ENCODE measurements at places on chromosomes 6 and 20.
A peak's percentile ranks its signal among the peaks of the same experiment; 100 is the strongest.

- no peak for DNase-seq
These were observed 214.2 kb downstream of the CDH26 start for GRCh38 chr20:60172346-60172984.

GRCh38 chr6:3407840-3408239 lies 49.0 kb downstream of the SLC22A23 start:
- no peak for DNase-seq

GRCh38 chr6:40439026-40439800 lies 148.0 kb downstream of the LRFN2 start:
- peak; percentile 25 for DNase-seq

- DNase-seq, result peak; percentile 44
These were observed 1.5 kb upstream of the TUBB2B start for GRCh38 chr6:3228771-3229565.

- no peak for DNase-seq
These were observed 286.2 kb downstream of the TFAP2A start for GRCh38 chr6:10128721-10129120.

GRCh38 chr6:74455786-74456185 lies 750.1 kb downstream of the COL12A1 start:
- no peak for DNase-seq

GRCh38 chr6:139062932-139063646 lies 34.5 kb downstream of the ABRACL start:
- no peak for DNase-seq

DNA sequence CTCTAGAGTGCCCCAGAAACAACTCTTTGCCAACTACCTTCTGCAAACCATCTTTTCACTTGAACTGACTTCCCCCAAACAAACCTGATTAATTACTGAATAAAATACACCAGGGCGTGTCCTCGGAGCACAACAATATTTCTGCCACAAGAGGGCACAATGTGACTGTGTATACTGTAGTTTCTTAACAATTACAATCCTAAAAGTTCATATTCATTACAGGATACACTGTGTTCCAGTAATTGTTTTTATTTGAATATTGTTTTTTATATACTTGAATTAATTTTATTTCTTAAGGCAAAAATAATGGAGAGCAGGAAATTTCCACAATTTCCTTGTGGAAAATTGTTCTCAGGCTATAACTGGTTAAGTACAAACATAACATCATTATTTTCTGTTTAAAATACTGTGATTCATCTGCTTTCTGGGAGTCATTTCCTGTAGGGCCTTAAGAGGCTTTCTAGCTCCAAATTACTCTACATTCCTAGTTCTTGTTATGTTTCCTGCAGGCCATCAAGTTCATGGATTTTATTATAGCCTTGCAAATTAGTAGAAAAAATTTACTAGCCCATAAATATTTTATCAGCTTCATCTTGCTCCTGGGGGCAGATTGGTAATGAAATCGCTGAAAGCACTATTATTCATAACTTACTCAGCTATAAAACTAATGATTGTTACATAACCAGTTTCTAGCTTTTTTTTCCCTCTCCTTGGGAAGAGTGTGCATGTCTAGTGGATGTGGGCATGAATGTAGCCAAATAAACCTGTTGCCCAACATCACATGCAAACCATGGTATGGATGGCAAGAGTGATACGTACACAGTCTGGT lies 51.9 kb upstream of the SLC22A16 start:
- peak; percentile 89 for DNase-seq

GRCh38 chr6:14174226-14174625 lies 56.7 kb downstream of the CD83 start:
- DNase-seq, result no peak

DNA sequence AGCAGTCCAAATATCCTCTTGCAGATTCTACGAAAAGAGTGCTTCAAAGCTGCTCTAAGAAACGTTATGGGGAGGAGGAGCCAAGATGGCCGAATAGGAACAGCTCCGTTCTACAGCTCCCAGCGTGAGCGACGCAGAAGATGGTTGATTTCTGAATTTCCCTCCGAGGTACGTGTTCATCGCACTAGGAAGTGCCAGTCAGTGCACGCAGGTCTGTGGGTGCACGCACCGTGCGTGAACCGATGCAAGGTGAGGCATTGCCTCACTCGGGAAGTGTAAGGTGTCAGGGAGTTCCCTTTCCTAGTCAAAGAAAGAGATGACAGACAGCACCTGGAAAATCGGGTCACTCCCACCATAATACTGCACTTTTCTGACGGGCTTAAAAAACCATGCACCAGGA lies 272.1 kb upstream of the DEFB115 start:
- DNase-seq, result no peak

- peak; percentile 98 for DNase-seq
These were observed 53.9 kb upstream of the HFE start for GRCh38 chr6:26033085-26033940.

GRCh38 chr20:36563374-36563773 lies 10.0 kb upstream of the TGIF2 start:
- DNase-seq, result no peak

GRCh38 chr6:105482921-105483320 lies 80.0 kb upstream of the PREP start:
- no peak for DNase-seq

DNA sequence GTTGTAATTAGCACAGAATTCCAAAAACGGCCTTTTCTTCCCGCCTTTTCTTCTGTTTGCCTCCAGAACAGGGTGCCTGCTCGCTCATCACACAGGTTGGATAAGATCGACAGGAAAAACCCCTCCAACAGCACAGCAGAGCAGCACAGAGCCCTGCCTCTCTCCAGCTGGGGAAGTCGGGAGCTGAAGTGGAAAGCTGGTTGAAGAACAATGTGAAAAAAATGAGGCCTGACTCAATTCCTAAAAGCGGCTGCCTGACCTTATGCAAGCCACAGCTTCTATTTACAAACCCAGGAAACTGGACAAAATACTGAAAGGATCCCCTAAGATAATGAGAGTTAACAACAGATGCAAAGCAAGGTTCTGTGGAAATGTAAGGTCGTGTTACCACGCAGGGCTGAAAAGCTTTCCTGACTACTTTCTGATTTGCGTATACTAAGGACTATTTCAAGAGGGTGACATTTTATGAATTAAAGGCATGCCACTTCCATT lies 116.9 kb downstream of the TTLL2 start:
- no peak for DNase-seq

DNA sequence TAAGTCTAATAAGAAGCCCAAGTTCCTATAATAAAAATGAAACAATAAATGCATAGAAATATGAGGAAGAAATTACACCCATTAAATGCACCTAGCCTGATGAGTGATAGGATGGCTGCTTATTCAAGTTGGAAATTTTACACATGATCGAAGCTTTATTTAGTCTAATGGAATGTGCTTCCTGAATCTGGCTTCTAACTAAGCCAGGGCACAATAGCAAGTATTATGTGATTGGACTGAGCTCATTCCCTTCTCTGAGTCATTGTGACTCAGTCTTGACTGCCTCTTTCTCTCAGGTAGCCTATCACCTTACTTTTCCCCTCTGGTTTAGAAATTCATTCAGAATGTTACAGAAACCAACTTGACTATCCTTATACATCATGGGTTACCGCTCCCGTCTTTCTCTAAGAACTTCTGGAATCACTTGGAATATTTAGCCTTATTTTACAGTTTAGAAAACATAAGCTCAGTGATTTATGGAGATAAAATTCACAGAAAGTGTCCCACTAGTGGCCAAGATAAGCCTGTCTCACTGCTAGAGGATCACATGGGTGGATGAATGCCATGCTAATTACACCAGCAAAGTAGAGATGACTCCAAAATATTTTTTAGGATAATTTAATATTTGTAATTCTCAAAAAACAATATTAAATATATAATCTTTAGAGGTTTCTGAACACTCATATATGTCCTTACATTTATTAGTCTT lies 505.3 kb upstream of the JAG1 start:
- DNase-seq, result no peak

DNA sequence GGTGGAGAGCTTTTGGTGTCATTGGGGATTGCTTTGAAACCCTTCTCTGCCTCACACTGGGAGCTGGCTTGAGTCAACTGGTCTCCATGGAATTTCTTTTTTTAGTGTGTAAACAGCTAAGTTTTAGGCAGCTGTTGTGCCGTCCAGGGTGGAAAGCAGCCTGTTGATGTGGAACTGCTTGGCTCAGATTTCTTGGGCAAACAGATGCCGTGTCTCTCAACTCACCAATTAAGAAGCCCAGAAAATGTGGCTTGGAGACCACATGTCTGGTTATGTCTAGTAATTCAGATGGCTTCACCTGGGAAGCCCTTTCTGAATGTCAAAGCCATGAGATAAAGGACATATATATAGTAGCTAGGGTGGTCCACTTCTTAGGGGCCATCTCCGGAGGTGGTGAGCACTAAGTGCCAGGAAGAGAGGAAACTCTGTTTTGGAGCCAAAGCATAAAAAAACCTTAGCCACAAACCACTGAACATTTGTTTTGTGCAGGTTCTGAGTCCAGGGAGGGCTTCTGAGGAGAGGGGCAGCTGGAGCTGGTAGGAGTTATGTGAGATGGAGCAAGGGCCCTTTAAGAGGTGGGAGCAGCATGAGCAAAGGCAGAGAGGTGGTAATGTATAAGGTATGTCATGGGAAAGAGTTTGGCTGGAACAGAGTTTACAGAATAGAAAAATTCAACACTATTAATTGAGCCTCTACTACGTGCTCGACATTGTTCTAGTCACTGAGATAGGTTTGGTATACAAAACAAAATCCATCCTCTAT lies 31.2 kb downstream of the SRSF3 start:
- DNase-seq, result no peak
